Peyer's patch (tissue), 4 donors: ENCODE measurements at places on chromosomes 12 and 14. TPM values are rescaled to one million over a fixed set of nuclear protein-coding genes. Genes with fewer than 3 reads are reported as not detected.

DNA sequence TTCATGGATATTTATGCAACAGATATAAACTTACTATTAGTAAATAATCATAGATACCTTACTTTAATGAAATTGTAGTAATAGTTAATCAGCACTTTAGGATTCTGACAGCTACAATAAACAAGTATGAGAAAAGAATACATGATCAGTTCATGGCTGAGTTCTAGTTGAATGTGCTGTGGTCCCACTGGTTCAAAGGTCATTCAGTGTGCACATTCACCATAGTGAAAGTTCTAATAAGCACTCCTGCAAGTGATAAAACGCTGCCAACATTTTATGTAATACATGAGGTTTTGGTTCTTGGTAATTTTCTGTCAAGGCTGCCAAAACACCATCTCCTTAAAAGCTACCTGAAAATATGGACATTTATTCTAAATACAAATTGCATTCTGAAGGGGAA lies 92.6 kb downstream of the NUMB start:
- DNase-seq: no peak

DNA sequence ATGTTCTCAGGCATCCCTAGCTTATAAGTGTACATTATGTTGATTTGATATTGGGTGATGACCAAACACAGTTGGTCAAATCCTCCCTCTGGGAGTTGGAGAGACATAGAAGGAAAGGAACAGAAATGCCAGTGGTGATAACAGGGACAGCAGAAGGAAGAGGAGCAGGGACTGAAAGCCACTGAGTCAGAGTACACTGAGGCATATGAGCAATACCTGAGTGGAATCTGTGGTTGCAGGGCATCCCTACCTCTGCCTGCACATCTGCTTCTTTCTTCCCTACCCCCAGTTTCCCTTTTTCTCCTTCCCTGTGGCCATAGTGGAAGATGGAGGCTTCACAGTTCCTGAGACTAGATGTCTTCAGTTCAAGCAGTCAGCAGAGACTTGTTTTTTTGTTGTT lies 44.9 kb downstream of the BICD1 start:
- no peak for DNase-seq

DNA sequence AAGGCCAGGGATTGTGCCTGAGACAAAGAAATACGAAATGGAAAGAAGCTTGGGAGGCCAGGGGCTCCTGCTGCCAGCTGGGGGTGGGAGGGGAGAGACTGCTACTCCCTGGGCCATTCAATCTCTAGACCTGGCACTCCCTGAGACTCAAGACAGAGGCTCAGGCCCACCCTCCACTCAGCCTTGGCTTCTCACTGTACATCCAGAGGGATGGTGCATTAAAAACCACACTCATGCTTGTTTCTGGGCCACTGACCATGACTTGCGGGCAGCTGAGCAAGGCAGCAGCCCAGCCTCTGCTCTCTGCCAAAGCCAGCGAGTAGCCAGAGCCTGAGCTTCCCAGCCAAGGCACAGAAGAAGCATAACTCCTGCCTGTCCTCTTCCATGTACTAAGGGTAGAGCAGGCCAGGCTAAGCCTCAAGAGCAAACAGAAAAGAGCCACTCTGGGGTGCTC lies 41.5 kb downstream of the PITPNM2 start:
- DNase-seq: no peak

GRCh38 chr14:98999901-99000300 lies 272.1 kb downstream of the BCL11B start:
- DNase-seq: no peak

DNA sequence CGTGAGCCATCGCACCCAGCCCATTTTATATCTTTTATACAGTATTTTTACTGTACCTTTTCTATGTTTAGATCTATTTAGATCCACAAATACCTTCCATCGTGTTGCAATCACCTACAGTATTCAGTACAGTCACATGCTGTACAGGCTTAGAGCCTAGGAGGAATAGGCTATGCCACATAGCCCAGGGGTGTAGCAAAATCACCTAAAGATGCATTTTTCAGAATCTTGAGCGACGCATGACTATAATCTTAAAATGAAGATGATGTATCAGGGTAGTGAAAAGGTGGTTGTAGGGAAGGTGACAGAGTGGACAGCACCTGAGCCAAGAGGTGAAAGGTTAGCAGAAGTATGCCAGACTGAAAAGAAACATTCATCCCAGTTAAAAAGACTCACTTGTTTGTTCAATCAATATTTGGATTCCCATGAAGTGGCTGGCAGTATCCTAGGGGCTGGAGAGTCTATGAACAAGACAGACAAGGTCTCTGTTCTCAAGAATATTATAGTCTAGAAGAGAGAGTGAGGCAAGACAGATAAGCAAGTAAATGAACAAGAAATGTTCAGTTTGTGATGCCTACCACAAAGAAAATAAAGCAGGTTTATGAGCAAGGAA lies 3.6 kb downstream of the SPRING1 start:
- DNase-seq: no peak

GRCh38 chr12:10366875-10367274 lies 23.0 kb downstream of the KLRK1 start:
- DNase-seq: no peak

GRCh38 chr12:39824505-39825212 lies 205.1 kb upstream of the ABCD2 start:
- no peak for DNase-seq

DNA sequence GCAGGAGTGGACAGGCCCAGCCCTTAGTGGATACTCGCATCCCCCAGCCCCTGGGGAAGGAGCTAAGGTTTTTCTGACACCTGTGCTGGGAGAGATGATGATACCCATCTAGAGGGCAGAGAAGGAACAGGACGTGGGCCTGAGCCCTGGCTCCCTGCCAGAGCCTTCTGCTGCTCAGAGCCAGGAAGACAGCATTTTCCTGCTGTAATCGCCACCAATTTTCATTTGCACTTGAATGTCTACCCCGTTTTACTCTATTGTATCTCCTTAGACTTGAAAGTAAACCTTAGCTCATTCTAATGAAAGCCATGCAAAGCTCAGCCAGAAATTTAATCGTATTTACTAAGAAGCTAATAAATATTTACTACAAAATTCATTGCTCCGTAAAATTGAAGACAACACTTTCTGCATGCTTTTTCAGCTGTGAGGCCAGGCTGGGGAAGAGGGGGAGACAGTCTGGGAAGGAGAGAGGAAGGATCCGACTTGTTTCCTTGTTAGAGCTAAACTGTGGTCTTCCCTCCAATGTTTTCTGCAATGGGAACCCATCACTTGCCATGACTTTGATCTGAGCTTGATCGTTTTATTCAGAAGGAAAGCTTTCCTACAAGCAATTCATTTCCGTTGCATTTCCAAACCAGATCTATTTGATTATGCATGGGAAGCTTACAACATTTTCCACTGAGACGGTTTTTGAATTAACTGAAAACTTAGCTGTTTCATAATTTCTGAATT lies 17.6 kb upstream of the TRAF3 start:
- DNase-seq: no peak

DNA sequence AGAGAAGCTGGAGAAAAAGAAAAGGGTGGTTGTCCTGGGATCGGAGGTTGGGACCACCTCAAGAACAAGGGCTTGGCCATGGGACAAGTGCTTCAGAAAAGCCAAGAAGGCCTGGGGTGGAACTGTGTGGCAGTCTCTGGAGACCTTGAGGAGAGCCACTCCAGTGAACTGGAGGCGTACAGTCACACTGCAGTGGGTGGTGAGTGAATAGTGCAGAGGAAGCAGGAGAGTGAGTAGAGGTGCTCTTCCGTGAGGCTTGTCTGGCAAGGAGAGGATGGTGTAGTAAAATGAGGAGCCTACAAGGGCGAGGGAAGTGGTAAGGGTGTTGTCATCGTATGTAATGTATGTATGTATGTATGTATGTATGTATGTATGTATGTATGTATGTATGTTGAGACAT lies 20.9 kb downstream of the RASSF3 start:
- no peak for DNase-seq

DNA sequence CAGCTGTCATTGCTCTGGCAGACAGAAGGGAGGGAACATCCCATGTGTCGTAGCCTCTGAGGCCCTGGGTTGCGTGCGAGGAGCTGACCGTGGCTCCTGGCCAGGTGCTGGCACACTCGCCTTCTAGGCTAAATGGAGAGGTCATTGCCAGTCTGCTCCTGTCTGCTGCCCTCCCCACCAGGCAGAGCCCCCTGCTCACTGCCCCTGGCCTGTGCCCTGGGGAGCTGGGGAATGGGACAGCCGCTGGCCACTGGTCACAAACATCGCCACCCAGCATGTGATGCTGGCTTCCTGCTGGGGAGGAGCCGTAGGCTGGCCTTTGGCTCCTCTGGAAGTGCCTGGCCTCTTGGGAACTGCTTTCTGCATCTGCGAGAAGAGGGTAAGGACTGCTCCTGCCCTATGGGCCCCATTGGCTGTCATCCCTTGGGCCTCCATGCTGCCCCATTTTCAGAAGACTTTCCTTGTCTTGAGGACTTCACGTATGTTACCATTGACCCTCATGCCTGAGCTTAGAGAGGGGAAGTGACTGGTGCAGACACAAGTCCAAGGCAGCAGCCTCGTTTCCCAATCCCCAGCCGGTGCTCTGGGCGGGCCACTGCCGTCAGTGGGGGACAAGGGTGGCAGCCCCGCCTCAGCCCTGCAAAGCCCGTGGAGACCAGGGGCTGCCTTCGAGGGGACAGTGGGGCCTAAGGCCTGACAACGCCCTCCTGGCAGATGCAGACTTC lies 2.0 kb upstream of the TNFAIP2 start:
- DNase-seq: no peak

DNA sequence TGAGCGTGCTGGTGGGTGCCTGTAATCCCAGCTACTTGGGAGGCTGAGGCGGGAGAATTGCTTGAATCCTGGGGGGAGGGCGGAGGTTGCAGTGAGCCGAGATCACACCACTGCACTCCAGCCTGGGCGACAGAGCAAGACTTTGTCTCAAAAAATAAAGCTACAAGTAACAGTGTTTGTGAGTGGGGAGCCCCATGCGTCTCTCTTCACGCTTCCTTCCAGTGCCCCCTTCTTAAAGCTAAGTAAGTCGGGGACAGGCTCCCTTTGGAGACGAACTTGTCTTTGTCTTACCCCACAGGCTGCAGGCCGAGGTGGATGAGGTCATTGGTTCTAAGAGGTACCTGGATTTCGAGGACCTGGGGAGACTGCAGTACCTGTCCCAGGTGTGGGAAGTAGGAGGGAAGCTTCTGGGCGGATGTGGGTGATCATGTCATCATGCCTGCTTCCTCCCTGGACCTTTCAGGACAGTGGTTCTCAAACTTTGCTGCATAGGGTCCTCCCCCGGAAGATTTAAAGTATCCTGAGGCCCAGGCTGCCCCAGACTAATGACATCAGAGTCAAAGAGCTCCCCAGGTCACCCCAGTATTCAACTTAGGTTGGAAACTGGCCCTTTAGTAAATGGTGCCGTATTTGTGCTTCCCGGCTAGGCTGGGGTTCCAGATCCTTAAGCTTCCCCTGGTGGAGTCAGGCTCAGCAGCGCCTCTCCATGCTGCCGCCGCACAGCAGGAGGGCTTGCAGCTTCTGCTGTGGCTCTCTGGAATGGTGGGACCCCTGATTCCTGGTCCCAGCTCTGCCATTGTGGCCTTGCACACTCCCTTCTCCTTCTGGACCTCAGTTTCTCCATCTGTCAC lies 37.1 kb downstream of the CYP46A1 start:
- DNase-seq: no peak

DNA sequence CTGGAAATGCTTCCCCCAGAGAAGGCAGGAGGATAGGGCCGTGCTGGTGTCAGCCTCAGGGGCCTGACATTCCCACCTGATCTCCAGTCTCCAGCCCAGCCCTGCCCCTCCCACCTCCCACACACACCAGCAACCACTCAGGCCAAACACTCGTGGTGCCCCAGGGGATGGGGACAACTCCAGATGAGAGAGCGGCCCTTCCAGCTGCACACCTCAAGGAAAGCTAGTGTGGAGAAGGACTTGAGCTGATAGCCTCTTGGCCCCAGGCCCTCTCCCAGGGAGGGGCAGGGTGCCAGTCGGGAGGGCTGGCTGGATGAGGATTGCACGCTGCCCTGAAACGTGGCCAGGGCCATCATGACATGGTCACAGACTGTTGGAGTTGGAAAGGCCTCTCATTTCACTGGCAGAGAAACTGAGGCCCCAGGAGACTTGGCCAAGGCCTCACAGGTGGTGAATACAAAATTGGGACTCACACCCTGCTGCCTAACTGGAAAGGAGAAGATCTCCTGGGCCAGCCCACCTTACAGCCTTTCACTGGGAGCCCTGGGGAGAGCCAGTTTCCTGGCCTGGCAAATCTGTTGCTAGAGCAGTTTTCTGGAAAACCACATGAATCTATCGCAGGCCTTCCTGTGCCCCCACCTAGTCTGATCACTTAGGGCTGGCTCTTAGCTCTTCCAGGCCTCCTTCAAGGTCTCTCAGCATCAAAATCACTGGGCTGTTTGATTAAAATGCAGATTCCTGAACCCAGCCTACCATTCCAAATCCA lies 52.1 kb downstream of the IRF2BPL start:
- no peak for DNase-seq

DNA sequence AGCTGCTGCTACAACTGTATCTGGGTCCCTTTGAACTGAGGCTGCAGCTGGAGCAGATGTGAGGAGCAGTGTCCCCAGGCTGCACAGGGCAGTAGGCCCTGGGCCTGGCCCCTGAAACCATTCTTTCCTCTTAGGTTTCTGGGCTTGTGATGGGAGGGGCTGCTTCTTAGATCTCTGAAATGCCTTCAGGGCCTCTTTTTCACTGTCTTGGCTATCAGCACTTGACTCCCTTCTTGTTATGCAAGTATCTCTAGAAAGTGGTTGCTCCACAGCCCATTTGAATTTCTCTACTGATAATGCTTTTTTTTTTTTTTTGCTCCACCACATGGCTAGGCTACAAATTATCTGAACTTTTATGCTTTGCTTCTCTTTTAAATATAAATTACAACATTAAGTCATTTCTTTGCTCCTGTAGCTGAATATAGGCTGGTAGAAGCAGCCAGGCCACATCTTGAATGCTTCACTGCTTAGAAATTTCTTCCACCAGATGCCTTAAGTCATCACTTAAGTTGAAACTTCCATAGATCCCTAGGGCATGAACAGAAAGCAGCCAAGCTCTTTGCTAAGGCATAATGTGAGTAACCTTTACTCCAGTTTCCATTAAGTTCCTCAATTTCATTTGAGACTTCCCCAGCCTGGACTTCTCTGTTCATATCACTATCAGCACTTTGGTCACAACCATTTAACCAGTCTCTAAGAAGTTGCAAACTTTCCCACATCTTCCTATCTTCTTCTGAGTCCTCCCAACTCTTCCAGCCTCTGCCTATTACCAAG lies 41.1 kb downstream of the ACSM4 start:
- DNase-seq: no peak

- no peak for DNase-seq
Measured at GRCh38 chr12:49026678-49027480, 8.3 kb upstream of the PRKAG1 start.

GRCh38 chr14:90605430-90605829 lies 208.6 kb downstream of the CALM1 start:
- no peak for DNase-seq

DNA sequence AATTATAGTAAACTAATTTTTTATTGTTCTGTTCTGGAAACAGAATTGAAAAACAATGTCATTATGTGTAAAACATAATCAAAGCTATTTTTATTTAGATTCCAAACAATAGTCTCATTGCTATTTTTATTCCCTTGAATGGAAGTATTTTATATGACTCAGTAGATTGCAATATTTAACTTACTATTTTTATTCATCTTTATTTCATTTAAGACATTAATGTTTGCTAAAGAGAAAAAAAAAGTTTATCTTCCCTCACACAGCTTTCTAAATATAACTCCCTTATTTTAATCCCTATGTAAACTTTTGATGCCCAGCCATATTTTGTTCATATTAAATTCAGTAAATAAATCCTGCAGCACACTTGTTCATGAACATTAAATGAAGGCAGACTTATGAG lies 622.4 kb downstream of the SLC6A15 start:
- DNase-seq: no peak

GON7 gene
- total RNA-seq: 12.5 TPM

JAG2 gene
- 33.0 TPM for total RNA-seq

MED13L gene
- total RNA-seq: 147 TPM

MIP gene
- not detected for total RNA-seq
